Dorsolateral prefrontal cortex (tissue), 122 donors: ENCODE measurements at places on chromosomes 1 and 21.

DNA sequence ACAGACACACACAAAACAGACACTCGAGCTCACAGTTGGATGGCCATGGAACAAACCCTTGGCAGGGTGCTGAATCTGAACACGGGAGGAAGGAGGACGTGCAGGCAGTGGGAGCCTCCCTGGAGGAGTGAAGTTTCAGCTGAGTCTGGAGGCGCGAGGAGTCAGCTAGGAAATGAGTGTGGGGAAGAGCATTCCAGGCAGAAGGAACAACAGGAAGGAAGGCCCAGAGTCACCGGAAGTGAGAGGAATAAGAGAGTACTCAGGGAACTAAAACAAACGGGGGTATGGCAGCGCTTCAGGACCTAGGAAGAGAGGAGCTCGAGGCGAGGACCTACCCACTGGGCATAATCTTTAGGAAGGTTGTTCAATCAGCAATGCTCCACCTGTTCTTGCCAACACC, 137.3 kb downstream of the SYF2 start:
- no peak for DNase-seq

- DNase-seq, result peak; percentile 78
These were observed 93.9 kb upstream of the PPM1J start for GRCh38 chr1:112808861-112809684.

- no peak for DNase-seq
These were observed 7.9 kb upstream of the NBPF11 start for GRCh38 chr1:148160048-148160342.

DNA sequence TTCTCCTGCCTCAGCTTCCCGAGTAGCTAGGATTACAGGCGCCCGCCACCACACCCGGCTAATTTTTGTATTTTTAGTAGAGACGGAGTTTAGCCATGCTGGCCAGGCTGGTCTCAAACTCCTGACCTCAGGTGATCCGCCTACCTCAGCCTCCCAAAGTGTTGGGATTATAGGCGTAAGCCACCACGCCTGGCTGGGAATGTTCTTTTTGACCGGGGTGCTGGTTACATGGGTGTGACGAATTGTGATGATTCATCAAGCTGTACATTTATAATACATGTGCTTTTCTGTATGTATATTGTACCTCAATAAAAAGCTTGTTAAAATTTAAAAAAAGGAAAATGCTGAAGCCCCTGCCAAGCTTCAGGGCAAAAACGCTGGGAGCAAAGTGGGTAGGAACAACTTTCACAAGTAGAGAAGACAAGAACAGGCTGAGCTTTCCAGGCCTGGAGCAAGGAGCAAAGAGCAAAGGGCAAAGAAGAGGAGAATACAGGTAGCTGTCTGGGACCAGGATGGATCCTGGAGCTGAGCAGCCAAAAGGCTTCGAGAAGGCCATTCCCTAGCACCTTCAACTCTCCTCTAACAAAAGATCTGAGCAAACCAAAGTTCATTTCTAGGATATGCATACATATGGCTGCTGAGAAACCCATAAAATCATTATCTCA, 20.5 kb upstream of the YRDC start:
- no peak for DNase-seq

GRCh38 chr1:82160036-82160435, 359.3 kb downstream of the ADGRL2 start:
- no peak for DNase-seq

GRCh38 chr1:1358433-1359271, at the start of gene MXRA8:
Gene MXRA8, minus strand, starts transcription at chr1:1358555. Its CDS starts 51 bp downstream, at chr1:1358504.
- DNase-seq, result no peak

- no peak for DNase-seq
These were observed 10.7 kb downstream of the RPF1 start for GRCh38 chr1:84489766-84490165.

GRCh38 chr1:205396967-205397616, 24.8 kb downstream of the LEMD1 start:
- no peak for DNase-seq

DNA sequence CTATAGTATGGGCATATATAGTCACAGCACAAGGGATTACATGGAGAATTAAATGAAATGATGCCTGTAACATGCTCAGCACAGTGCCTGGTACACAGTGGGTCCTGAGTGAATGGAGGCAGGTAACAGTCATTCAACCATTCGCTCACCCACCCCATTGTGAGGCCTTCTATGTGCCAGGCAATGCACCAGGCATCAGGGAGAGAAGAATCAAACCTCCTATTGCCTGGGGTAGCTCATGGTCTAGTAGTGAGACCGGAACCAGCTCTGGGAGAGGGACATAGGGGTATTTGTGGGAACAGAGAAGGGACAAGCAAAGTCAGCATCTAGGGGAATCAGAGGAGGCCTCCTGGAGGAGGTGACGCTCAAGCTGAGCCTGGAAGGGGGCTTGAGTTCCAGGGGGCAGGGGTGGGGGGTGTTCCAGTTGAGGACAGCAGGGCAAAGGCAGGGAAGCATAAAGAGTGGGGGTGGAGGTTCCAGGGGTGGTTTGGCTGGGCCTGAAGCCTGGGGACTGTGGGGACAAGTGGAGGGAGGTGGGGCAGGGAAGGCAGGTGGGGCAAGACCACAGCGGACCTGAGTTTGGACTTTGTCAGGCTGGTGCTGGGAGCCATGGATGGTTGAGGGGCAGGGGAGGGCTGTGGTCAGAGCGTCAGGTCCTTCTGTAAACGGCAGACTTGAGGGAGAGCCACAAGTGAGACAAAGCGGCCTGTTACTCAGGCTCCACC, 591.6 kb downstream of the PTPRU start:
- DNase-seq, result no peak

- no peak for DNase-seq
These were observed 21.5 kb upstream of the SLC44A5 start for GRCh38 chr1:75632350-75632949.

- DNase-seq, result no peak
These were observed 17.6 kb downstream of the RABIF start for GRCh38 chr1:202871367-202871766.

GRCh38 chr1:8739377-8739776, 78.1 kb downstream of the RERE start:
- no peak for DNase-seq

GRCh38 chr1:99935534-99935933, 34.3 kb upstream of the SLC35A3 start:
- DNase-seq, result no peak

DNA sequence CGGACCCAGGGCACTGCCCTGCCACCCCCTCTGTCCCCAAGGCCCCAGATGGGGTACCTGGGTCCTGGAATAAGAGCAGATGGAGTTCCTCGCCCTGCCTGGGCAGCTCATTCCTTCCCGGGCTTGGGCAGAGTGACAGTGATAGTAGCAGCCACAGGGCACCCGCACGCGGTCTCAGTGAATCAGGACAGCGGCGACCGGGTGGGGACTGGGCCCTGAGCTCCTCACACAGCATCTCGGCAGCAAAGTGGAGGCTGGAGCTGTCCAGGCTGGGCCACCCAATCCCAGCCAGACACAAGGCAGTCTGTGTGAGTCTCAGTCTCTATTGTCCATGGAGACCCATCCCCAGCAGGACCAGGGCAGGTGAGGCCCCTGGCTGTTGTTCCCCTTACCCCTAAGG, 37.4 kb upstream of the CCDC27 start:
- peak; percentile 48 for DNase-seq

GRCh38 chr1:40985875-40986274, 6.4 kb downstream of the CTPS1 start:
- DNase-seq, result no peak

DNA sequence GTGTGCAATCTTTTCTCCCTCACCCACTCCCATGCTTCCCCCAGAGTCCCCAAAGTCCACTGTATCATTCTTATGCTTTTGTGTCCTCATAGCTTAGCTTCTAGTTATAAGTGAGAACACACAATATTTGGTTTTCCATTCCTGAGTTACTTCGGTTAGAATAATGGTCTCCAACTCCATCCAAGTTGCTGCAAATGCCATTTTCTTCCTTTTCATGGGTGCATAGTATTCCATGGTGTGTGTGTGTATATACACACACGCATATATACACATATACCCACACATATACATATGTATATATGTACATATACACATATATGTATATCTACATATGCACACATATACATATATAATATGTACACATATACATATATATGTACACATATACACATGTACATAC, 69.3 kb downstream of the ERG start:
- no peak for DNase-seq

GRCh38 chr21:25551569-25551968, 55.7 kb downstream of the MRPL39 start:
- DNase-seq, result no peak

GRCh38 chr1:233459470-233459945, 132.0 kb downstream of the MAP3K21 start:
- DNase-seq, result no peak

DNA sequence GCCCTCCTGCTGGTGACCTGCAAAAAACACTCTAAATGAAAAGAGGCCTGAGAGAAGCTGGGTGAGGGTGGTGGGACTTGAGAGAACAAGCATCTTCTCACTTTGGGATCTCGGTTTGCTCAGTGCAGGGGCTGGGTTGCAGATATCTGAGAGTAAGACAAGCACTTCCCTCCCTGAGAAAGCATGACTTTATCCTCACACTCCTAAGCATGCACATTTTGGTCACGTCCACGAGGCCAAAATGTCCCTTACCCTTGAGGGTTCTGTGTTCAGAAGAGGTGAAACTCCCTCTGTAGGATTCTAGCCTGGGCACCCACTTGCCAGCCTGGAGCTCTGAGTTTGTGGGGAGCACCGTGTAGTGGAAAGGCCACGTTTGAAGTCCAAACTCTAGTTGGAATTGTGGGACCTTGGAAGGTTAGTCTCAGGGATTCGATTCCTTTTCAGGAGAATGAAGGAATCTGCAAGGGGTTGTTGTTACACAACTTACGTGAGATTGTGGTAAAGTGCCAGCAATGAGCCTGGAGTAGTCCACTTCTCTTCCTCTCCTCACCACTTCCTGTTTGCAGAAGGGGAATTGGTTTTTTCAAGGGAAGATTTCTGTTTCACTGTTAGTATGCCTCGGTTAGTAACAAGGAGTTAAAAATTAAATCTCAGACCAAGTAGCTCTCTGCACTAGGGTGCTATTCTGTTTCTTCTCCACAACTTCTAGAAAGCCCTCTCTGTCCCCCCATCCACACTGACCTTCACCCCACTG, 3.0 kb downstream of the FCAMR start:
- DNase-seq, result no peak

GRCh38 chr1:93816970-93817678, 61.9 kb downstream of the DNTTIP2 start:
- DNase-seq, result no peak

GRCh38 chr21:26832546-26832945, 12.7 kb downstream of the ADAMTS1 start:
- DNase-seq, result no peak

- DNase-seq, result no peak
These were observed 1.8 kb upstream of the ERG start for GRCh38 chr21:38500073-38500472.

- no peak for DNase-seq
These were observed 163.7 kb downstream of the HS2ST1 start for GRCh38 chr1:87077959-87078639.

- DNase-seq, result no peak
These were observed 50.9 kb upstream of the C1orf198 start for GRCh38 chr1:230919207-230919606.

GRCh38 chr1:234759888-234760287, 149.9 kb upstream of the IRF2BP2 start:
- no peak for DNase-seq

DNA sequence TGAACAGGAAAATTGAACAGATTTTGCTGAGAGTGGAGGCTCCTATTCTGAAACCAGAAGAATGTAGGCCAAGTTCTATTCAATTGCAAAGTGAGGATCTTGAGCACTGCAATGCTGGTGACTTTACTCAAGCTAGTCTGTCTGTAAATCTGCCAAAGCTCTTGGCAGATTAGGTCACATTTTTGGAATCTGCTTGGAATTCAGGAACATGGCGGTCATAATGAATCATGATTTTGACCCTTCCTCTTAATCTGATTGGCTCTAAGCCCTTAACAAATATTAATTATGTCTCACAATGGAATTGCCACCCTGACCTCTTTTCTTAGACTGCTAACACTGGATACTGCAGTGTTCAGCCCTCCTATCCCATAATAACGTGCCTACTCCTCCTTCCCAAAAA, 7.2 kb upstream of the GNG12 start:
- no peak for DNase-seq

- DNase-seq, result no peak
These were observed 53.6 kb upstream of the ASB17 start for GRCh38 chr1:75985827-75986226.

- DNase-seq, result no peak
These were observed 10.6 kb downstream of the URB1 start for GRCh38 chr21:32382108-32382644.

- DNase-seq, result no peak
These were observed 4.8 kb downstream of the S1PR1 start for GRCh38 chr1:101241485-101242225.

GRCh38 chr1:229714964-229715603, 89.0 kb downstream of the URB2 start:
- no peak for DNase-seq

DNA sequence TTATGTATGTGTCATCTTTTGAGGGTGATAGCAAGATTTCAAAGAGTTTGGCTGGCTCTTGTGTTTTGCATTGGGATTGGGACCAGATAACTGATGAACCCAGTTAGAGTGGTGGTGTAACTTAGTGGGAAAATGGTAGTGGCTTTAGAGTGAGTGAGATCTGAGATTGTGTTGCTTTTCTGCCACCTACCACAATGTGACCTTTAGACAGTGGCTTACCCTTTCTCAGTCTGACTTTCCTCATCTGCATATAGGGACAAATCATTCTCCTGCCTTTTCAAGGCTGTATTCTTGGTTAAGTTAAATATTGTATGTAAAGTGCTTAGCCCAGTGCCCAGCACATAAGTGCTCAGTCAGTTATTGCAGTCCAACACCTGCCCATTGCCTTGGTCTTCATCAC, 31.3 kb downstream of the CENPF start:
- no peak for DNase-seq

GRCh38 chr1:6099297-6099696, 53.6 kb downstream of the KCNAB2 start:
- no peak for DNase-seq

DNA sequence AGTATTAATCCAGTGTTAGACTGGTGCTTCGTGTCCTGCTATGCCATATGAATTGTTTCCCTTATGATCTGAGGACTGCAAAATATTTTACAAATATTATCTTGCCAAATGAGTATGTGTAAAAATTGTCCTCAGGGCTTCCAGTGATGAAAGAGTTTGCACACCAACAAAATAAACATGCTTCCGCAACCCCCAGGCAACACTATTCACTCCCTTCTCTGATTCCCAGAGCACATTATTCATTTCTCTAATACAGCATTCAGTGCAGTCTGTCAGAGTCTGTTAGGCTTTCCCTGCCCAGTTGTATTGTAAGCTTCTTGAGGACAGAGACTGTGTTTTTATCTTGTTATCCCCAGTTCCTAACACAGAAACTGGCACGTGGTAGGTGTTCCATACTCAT, 409.9 kb upstream of the C1orf87 start:
- DNase-seq, result no peak
